Activated B cell treated with CpG ODN at 0.5 μM for 24 hours (primary cell): ENCODE measurements at places on chromosomes 5 and 9.

DNA sequence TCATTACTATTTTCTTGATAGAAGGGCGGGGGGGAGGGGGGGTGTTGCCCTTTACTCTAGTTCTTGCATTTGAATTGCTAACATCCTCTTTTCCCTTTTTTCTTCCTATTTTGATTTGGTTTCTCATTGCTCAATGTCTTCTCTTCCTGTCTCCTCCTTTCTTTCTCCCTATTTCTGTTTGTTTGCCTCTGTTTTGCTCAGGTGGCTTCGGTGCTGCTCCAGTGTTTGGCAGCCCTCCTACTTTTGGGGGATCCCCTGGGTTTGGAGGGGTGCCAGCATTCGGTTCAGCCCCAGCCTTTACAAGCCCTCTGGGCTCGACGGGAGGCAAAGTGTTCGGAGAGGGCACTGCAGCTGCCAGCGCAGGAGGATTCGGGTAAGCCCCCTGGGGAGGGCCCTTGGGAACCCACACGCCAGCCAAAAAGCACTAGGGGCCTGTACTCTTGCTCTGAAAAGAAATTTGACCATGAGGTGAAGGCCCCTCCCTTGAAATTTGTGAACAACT, 48.3 kb downstream of the FAM78A start:
- H3K27me3 ChIP-seq, result no peaks in the 10 kb centered on the region
- no peak for DNase-seq
- peaks cover 13% of the 10 kb centered on the region for H3K4me1 ChIP-seq
- no peak overlapping the region for H3K4me3 ChIP-seq

GRCh38 chr9:130579738-130580463, 524 bp downstream of the FUBP3 start:
- H3K4me1 ChIP-seq, result peaks cover 37% of the 10 kb centered on the region
- no peaks in the 10 kb centered on the region for H3K27me3 ChIP-seq
- H3K27ac ChIP-seq, result peak overlapping the region; percentile 66
- peaks cover 21% of the 10 kb centered on the region for H3K36me3 ChIP-seq

DNA sequence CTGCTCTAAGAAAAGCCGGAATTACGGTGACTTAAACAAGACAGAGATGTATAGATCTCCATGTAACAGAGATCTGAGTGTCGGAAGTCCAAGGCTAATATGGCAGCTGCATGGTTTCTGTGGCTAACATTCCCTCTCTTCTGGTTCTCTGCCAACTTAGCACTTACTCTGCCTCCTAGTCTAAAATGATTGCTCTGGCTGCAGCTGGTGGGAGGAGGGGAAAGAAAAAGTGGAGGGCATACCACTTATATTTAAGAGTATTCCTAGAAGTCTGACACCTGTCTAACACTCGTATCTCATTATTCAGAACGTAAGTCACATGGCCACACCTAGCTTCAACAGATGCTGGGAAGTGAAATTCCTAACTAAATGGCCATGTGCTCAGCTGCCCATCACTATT, 551.5 kb upstream of the TLE4 start:
- no peaks in the 10 kb centered on the region for H3K4me1 ChIP-seq
- no peak overlapping the region for H3K4me3 ChIP-seq
- DNase-seq, result no peak
- H3K27me3 ChIP-seq, result no peaks in the 10 kb centered on the region

DNA sequence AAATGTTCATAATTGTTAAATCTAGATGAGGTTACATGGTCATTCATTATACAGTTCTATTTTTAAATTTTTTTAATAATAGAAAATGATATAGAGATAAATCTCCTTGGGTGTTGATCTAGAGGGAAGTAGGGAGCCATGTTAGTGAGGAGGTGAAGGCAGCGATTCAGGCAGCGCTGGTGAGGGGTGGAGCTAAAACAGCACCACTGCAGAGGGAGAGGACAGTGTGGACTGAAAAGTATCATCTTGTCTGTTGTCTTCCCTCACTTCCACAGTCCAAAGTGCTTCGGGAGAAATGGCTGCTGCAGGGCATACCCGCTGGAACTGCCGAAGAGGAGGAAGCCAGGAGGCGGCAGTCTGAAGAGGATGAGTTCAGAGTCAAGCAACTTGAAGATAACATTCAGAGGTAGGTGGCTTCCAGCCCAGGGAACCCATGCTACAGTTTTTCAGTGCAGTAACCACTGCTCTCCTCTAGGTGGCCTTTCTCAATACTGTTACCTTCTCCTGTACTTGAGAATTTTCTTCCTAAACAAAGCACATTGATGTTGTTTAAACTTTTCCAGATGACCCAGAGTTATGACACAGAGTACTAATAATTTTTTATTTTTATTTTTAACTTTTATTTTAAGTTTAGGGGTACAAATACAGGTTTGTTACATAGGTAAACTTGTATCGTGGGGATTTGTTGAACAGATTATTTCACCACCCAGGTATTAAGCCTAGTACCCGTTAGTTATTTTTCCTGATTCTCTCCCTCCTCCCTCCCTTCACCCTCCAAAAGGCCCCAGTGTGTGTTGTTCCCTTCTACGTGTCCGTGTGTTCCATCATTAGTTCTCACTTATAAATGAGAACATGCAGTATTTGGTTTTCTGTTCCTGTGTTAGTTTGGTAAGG, 100.5 kb downstream of the PALM2AKAP2 start:
- peaks cover 10% of the 10 kb centered on the region for H3K27me3 ChIP-seq
- no peaks in the 10 kb centered on the region for H3K36me3 ChIP-seq
- H3K27ac ChIP-seq, result peak overlapping the region; percentile 10
- peak; percentile 17 for DNase-seq

- H3K36me3 ChIP-seq, result no peaks in the 10 kb centered on the region
- no peak overlapping the region for H3K27ac ChIP-seq
- DNase-seq, result no peak
- H3K27me3 ChIP-seq, result peaks cover 3% of the 10 kb centered on the region
- H3K4me1 ChIP-seq, result no peaks in the 10 kb centered on the region
Measured at GRCh38 chr9:87122947-87123685, 175.8 kb upstream of the GAS1 start.

DNA sequence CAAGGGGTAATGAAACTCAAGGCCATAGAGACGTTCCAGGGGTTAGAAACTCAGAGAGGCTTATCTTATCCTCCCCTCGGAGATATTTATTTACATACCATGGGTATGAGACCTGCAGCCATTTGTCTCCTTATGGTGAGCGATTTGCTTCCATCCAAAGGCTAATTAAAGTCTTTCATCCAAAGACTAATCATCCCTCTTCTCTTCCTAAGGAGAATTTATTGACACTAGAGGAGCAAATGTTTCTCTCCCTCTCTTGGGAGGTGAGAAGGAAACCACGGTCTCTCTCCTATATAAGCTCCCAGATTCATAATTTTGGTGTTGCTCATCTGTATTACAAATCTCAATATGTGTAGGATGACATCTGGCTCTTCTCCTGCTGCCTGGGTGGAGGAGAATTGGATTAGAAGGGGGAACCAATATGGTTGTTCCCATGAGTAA, 31.0 kb upstream of the RPS23 start:
- H3K4me3 ChIP-seq, result no peak overlapping the region
- no peak for DNase-seq
- no peaks in the 10 kb centered on the region for H3K27me3 ChIP-seq
- H3K4me1 ChIP-seq, result no peaks in the 10 kb centered on the region
- H3K36me3 ChIP-seq, result peaks cover 3% of the 10 kb centered on the region

GRCh38 chr5:124583469-124584350, 162.7 kb downstream of the ZNF608 start:
- no peaks in the 10 kb centered on the region for H3K27me3 ChIP-seq
- peak; percentile 23 for DNase-seq
- H3K27ac ChIP-seq, result peak overlapping the region; percentile 94
- H3K4me3 ChIP-seq, result peak overlapping the region; percentile 61
- peaks cover 36% of the 10 kb centered on the region for H3K4me1 ChIP-seq
- no peaks in the 10 kb centered on the region for H3K36me3 ChIP-seq

DNA sequence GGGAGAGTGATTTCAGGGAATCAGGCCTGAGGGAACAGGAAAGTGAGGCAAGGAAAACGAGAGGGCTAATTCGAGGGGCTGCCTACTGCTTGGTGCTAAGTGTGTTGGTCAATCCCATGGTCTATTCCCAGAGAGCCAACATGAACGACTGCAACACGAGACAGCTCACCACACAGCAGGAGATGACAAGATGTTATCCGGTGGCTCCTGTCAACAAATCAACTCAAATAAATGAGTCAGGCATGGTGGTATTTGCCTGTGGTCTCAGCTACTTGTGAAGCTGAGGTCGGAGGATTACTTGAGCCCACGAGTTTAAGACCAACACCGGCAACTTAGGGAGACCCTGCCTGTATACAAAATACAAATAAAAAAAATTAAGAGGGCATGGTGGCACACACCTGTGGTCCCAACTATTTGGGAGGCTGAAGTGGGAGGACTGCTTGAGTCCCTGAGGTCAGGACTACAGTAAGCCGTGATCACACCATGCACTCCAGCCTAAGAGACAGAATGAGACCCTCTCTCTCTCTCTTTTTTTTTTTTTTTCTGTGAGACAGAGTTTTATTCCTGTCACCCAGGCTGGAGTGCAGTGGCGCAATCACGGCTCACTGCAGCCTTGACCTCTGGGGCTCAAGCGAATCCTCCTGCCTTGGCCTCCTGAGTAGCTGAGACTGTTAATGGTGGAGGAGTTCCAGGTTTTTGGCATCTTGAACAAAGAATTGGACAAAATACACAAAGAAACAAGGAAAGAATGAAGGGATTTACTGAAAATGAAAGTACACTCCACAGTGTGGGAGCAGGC, 9.0 kb upstream of the FAF2 start:
- H3K36me3 ChIP-seq, result no peaks in the 10 kb centered on the region
- no peak overlapping the region for H3K27ac ChIP-seq
- no peak overlapping the region for H3K4me3 ChIP-seq
- DNase-seq, result no peak

DNA sequence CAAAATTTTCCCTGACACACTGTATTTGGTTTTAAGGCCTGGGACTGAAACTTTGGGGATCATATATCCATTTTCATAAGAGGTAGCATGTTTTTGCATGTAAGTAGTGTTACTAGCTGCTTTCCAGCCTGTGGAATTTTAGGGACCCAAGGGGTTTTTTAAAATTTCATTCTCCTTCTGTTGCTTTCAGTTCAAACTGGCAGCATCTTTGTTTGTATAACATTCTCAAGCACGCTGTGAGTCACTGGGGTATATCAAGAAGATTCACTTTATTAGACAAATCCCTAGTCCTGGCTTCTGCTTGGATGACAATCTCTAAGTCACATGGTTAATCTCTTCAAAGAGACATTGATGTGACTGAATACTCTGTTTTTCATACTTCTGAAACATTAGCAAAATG, 479.0 kb downstream of the CYLC2 start:
- H3K4me1 ChIP-seq, result no peaks in the 10 kb centered on the region
- H3K27ac ChIP-seq, result no peak overlapping the region
- DNase-seq, result no peak
- no peak overlapping the region for H3K4me3 ChIP-seq

GRCh38 chr9:128553728-128554127, 1.3 kb downstream of the SPTAN1 start:
- no peak overlapping the region for H3K4me3 ChIP-seq
- no peaks in the 10 kb centered on the region for H3K36me3 ChIP-seq
- no peaks in the 10 kb centered on the region for H3K27me3 ChIP-seq
- no peak for DNase-seq

GRCh38 chr9:69485466-69485865, 160.5 kb downstream of the ENTREP1 start:
- no peak overlapping the region for H3K4me3 ChIP-seq
- DNase-seq, result no peak
- H3K4me1 ChIP-seq, result no peaks in the 10 kb centered on the region
- no peak overlapping the region for H3K27ac ChIP-seq
- no peaks in the 10 kb centered on the region for H3K27me3 ChIP-seq

DNA sequence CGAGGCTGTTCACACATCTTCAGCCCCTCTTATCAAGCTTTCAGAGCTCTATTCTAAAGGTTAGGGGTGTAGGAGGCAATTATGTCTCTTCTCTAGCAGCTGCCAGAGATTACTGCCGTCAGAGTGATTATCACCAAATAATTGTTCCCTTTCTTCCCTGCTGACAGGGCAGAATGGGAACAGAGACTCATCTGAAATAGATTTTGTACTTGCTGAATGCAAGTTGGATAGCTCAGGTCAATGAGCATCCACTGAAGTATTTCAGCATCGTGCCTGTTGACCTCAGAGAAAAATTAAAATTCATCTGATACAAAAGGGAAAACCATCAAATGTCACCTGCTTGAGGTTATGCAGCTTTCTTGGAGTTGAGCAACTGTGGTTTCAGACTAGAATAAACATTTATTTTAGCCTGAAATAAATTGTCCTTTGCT, 213.7 kb upstream of the MAP3K1 start:
- H3K36me3 ChIP-seq, result no peaks in the 10 kb centered on the region
- H3K27me3 ChIP-seq, result no peaks in the 10 kb centered on the region
- H3K27ac ChIP-seq, result no peak overlapping the region

DNA sequence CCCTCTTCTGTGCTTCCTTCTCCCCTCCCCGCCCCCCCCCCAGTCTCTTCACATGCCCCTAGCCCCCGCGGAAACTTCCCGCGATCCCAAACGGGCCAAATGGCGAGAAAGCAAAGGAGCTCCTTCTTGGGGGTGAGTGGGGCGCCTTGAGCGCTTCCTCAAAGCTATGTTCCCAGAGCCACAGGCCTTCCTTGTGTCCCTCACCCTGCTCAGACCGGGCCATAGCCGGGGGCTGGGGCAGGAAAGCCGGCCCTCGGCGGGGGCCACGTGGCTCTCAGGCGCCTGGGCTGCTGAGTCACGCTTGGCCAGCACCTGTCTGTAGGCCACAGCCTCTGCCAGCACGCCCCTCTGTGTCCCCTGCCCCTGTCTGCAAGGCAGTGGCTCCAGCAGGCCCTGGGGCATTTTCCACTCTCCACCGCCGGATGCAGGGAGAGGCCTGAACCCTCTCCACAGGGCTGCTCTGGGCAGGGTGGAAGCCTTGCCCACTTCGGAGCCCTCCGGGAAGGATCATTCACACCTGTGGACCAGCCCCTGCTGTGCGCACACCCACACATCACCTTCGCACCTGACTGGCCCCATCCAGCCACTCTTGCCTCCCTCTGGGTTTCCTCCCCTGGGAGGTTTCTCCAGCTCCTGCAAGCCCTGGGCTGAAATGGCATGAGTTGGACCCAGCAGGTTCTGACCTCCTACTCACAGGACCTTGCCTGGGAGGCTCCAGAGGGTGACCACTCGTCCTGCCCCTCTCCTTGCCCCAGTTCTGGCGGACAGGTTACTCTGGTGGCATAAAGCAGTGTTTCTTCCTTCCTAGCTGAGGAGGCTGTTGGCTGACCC, 1.2 kb upstream of the SQSTM1 start:
- no peaks in the 10 kb centered on the region for H3K27me3 ChIP-seq
- H3K4me3 ChIP-seq, result peak overlapping the region; percentile 83
- H3K36me3 ChIP-seq, result peaks cover 31% of the 10 kb centered on the region

- no peaks in the 10 kb centered on the region for H3K27me3 ChIP-seq
- no peak overlapping the region for H3K27ac ChIP-seq
- H3K36me3 ChIP-seq, result no peaks in the 10 kb centered on the region
- no peaks in the 10 kb centered on the region for H3K4me1 ChIP-seq
- DNase-seq, result no peak
- no peak overlapping the region for H3K4me3 ChIP-seq
Measured at GRCh38 chr5:64050296-64050695, 88.1 kb upstream of the HTR1A start.

GRCh38 chr5:86797677-86798076, 179.9 kb downstream of the COX7C start:
- H3K36me3 ChIP-seq, result no peaks in the 10 kb centered on the region
- no peak overlapping the region for H3K27ac ChIP-seq
- no peaks in the 10 kb centered on the region for H3K27me3 ChIP-seq

- H3K4me1 ChIP-seq, result no peaks in the 10 kb centered on the region
- H3K27me3 ChIP-seq, result no peaks in the 10 kb centered on the region
- H3K27ac ChIP-seq, result no peak overlapping the region
- DNase-seq, result no peak
Measured at GRCh38 chr5:145996135-145996534, 59.8 kb downstream of the SH3RF2 start.

GRCh38 chr9:107426126-107426525, 63.4 kb downstream of the KLF4 start:
- H3K4me3 ChIP-seq, result no peak overlapping the region
- no peak overlapping the region for H3K27ac ChIP-seq
- peaks cover 3% of the 10 kb centered on the region for H3K4me1 ChIP-seq
- H3K27me3 ChIP-seq, result peaks cover 15% of the 10 kb centered on the region

- no peaks in the 10 kb centered on the region for H3K4me1 ChIP-seq
- H3K27me3 ChIP-seq, result no peaks in the 10 kb centered on the region
Measured at GRCh38 chr5:61139931-61140330, 22.3 kb downstream of the SMIM15 start.
